Stimulated activated CD4-positive, alpha-beta T cell treated with anti-CD3 and anti-CD28 coated beads, Interleukin-15, amount 100 ng/mL, for 1 hour (primary cell): ENCODE measurements at places on chromosomes 6 and 20.

DNA sequence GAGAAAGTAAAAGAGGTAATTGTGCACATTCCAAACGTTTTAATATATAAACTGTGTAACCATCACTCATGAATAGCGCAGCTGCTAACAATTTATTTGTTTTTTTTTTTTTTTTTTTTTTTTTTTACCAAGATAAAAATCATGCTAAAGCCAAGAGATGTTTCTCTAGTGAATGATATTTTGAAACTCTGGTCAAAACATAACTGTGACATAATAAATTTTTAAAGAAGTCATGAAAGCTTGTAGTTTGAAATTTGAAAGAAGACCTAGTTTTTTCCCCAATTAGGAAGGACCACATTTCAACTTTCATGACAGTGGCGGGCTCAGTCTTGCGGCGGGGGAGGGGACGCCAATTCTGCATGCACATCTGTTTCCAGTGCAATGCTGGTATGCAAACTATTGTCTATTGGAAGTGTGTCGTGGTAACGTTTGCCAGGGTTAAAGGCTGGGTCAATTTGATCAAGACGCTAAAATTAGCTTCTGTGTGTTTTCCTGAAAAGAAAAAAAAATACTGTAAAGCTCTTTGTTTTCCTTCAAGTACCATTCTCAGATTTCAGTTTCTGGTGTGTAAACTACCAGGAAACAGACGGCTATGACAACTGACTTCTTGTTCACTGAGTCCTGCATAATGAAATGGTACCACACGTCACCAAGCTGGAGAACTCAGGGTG lies 211.9 kb downstream of the FOXC1 start:
- DNase-seq = no peak

DNA sequence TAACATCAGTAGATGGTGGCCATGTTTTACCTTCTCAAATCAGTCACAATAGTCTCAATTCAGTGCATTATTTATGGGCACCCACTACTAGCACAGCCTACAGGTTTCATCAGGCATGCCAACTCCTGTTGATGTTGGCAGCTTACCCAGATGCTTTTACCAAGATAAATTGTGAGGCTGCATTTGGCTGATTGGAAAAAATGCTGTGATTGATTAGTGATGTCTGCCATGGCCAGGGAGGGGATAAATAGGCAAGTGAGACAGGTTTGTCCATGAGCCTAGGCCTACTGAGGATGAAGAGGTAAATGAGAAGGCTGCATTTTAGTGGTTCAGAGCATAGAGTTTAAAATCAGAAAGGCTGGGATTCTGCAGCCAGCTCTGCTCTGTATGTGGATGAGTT lies 227.1 kb downstream of the NFATC2 start:
- no peak for DNase-seq

DNA sequence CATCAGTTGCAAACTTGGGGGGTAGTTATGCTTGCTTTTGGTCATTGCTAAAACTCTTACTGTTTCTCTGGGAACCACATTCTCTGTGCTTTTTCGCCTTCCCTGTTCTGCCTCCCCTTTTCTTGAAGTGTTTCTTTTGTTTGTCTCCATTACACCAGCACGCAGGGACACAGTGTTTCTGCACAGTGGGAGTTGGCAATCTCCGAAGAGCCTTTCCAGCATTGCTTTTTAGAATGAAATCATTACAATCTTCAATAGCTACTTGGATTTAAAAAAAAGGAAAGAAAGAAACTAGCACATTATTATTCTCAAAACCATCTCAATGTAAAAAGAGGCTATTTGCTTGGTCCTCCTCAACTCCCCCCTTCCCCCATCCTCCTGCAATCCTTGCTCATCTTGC lies 536.7 kb upstream of the MMS22L start:
- DNase-seq = no peak

DNA sequence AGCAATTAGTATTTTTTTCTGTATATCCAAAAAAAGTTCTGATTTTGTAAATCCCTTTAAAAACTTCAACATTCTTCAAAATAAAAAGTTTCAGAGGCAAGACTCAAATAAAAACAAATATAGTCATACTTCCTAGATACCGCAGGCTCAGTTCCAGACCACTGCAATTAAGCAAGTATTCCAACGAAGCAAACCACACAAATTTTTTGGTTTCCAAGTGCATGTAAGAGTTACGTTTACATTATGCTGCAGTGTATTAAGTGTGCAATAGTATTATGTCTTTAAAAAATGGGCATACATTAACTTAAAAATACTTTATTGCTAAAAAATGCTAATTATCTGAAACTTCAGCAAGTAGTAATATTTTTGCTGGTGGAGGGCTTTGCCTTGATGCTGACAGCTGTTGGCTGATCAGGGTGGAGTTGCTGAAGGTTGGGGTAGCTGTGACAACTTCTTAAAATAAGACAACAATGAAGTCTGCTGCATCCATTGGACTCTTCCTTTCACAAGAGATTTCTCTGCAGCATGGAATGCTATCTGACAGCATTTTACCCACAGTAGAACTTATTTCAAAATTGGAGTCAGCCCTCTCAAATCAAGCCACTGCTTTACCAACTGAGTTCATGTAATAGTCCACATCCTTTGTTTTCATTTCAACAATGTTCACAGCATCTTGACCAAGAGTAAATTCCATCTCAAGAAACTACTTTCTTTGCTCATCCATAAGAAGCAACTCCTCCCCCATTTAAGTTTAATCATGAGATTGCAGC lies 46.0 kb downstream of the PHIP start:
- DNase-seq = no peak

- DNase-seq = no peak
Measured at GRCh38 chr6:90263633-90264032, 33.0 kb downstream of the BACH2 start.

GRCh38 chr20:14523090-14523489 lies 185.7 kb upstream of the FLRT3 start:
- DNase-seq = no peak
